ENCODE measurements at places on chromosomes 16 and 17.

DNA sequence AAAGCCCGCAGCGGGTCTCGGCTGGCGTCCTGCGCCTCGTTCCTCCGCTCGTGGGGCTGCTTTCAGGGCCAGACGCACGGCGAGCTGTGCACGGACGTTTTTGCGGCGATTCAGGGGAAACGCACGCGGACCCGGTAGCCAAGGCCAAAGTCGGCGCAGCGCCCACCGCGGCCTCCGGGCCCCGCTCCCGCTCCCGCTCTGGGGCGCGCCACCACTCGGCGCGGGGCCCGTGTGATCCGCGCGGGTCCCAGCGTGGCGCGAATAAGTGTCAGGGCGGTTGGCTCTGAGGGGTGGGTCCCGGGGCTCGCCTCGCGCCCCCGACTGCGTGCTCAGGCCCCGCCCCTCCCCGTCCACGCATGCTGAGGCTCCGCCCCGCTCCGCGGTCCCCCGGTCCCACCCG lies 694 bp upstream of the TBCD start:
- no peak for DNase-seq

DNA sequence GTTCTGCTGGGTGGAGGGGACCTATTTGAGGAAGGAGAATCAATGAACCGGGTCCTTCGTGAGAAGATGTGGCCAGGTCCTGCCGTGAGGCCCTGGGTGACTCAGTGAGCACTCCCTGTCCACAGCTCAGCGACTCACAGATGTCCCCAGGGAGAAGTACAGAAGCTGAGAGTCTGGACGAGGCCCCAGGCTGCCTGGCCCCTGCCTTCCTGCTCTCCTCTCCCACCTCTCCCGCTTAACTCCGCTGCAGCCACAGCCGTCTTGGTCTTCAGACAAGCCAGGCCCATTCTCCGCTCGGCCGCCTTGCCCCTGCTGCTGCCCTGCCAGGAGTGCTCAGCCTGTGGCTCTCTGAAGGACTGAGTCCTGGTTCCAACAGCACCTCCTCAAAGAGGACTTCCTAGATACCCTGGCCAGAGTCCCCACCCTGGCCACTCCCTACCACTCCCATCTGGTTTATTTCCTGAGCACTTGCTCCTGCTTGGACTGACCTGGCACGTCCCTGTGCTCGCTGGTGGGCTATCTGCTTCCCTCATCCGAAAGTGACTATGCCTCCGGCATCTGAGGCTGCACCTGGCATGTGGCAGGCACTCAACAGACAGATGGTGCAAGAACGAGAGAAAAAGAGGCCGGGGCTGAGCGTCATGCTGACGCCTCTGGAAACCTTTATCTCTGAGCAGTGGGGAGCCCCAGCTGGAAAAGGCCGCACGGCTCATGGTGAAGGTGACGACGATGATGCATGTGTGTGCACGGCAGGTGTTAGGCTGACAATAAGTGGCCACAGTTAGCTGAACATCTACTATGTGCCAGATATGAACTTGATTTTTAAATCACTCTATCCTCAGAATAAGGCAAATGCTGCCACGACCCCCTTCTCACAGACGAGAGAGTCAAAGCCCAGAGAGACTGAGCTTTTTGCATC lies 9.2 kb upstream of the TNFRSF13B start:
- no peak for DNase-seq

GRCh38 chr17:17511881-17512858 lies 16.0 kb upstream of the RASD1 start:
- DNase-seq: no peak

DNA sequence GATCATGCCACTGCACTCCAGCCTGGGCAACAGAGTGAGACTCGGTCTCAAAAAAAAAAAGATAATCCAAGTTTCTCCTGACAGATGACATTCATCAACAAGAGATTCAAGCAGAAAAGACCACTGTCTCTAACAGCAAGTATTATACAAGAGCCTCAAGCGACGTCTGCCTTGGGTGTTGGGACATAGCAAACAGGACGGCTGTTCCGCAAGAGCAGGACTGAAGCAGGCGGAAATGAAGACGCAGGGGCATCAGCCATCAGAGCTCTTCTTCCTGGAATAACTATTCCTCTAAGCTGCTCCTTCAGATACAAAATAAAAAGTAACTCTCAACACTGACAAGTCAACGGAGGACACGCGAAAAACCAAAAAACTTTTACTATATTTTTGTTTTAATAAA lies 54.0 kb downstream of the ANKRD11 start:
- no peak for DNase-seq

DNA sequence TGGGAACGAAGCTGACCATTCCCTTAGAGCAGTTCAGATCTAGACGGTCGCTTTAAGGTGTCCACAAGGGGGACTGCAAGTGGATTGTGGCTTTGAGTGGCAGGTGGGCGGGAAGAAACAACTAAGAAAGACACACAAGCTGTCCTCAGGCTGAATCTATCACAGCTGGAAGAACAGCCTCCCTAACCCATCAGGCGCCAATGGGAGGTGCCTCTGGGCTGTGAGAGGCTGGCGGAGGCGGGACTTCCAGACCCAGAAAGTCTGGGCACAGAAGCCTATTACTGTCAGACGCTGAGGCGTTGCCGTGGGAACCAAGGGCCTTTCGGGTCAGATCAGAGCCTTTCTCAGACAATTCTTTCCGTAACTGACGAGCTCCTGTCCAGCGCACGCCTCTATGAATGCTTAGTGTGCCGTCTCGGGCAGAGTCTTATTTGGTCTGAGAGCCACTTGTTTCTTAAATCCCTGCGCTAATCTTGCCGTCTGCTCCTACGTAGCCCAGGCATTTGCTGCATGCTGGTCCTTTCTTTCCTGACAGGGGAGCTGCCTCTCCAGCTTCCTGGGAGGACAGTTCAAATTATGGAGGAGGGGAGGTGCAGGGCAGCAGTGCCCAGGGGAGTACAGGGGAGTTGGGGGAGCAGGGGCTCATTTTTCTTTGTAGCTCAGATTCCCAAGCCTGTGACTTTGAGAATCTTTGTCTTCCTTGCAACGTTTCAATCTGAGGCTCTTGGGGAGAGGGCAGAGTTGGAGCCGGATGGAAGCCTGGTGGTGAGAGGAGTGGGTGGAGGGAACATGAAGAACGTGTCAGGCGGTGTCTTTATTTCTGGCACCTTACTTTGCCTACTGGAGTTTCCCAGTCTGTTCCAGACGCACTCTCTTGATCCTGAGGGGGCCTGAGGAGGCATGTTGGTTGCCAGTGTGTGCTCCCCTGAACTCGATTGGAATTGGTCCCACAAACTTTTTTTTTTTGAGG lies 618.7 kb downstream of the KCNJ18 start:
- no peak for DNase-seq
